ENCODE measurements at places on chromosomes 4 and X.
A peak's percentile ranks its signal among the peaks of the same experiment; 100 is the strongest.

DNA sequence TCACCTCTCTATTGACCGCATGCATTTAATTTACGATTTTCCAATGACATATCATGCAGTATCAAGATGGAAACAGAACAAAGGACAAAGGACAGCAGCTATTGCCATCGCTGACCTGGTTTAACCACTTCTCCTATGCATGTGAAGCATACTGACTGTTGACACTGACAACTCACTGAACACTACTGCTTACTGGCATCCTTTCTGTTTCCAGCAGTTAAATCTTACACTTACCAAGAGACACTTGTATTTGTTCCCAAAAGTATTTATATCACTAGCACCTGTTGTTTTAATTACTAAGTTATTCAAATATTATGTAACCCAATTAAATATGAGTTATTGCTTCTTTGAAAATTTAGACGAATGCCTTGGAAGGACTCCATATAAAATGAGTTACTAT, 176.7 kb downstream of the PDGFC start:
- no peak overlapping the region for H3K27ac ChIP-seq
- no peaks in the 10 kb centered on the region for H3K36me3 ChIP-seq
- H3K27me3 ChIP-seq: no peaks in the 10 kb centered on the region
- no peak for DNase-seq

DNA sequence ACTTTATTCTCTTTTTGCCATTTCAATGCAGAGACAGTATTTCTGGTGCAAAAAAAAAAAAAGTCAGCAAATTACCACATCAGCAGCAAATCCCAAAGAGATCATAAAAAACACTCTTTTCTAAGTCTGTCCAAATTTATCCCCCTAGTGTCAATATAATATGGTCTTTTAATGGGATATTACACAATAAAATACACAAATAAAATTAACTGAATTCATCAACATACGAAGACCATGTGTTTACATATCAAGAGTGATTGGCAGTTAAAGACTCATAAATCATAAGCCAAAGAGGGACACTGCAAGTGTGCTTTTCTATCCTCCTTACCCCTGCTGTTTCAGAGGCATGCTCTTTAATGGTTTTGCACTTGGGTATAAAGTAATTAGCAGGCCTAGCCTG, 340.2 kb upstream of the DKK2 start:
- H3K27ac ChIP-seq: no peak overlapping the region
- H3K36me3 ChIP-seq: no peaks in the 10 kb centered on the region
- H3K4me3 ChIP-seq: no peak overlapping the region
- DNase-seq: no peak

- no peaks in the 10 kb centered on the region for H3K27me3 ChIP-seq
- H3K27ac ChIP-seq: no peak overlapping the region
- H3K36me3 ChIP-seq: no peaks in the 10 kb centered on the region
- no peak overlapping the region for H3K4me3 ChIP-seq
Observed at GRCh38 chrX:54786967-54787366, 11.1 kb downstream of the ITIH6 start.

DNA sequence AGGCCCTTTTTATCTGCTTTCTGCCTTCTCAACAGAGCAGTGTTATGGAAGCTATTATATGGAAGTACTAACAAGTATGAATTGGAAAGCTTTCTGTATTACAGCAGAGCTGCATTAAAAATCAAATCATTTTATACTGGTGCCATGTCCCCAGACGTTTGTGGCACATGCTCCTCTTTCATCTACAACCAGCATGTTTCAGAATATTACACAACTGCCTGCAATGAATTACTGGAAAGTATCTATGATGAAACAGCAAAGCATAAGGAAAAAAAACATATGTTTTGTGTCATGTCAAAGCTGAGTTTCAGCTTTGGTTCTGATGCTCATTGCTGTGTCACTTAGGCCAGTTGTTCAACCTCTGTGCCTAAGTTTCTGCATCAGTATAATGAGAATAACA, 576.8 kb downstream of the GBA3 start:
- no peaks in the 10 kb centered on the region for H3K36me3 ChIP-seq
- H3K4me3 ChIP-seq: no peak overlapping the region

DNA sequence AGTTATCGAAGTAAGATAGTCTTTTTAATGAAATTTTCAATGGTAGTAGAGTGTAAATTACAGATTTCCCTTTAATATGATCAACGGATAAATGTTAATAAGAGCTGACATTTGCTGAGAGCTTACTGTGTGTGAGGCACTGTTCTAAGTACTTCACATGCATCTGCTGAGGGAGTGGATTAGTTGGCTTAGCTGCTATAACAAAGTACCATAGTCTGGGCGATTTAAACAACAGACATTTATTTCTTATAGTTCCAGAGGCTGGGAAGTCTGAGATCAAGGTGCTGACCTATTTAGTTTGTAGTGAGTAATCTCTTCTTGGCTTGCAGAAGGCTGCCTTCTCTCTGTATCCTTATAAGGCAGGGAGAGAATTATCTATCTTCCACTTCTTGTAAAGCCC, 174.3 kb downstream of the CEP135 start:
- DNase-seq: no peak
- H3K4me3 ChIP-seq: no peak overlapping the region
- H3K27me3 ChIP-seq: no peaks in the 10 kb centered on the region
- no peaks in the 10 kb centered on the region for H3K36me3 ChIP-seq
- H3K27ac ChIP-seq: no peak overlapping the region

DNA sequence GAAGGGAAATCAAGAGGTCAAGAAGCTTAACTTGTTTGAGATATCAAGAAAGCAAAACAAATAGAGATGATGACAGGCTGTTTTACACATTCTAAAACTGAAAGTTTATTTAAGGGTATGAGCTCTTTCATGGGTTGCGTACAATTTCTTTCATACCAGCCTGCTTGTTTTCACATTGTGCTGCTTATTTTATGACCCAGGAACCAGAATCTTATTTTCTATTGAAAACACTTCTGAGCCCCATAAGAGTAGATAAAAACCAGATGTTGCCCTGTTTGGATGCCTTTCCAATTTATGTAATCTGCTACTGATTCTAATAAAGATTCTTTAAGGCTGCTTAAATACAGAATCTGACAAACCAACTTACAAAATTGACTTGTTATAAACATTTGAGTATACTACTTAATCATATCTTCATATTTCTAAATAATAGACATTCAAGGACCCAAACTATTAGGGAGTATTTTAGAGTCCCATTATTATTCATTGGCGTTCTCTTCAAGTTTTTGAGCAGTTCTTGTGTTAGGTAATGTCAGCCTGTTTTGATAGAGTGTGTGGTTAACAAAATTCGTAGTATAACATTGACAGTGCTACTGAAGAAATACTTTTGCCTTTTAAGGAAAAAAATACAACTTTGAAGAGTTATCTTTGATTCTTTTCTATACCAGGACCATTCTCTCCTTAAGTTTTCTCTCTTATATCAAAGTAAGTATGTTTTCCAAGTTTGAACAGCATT, 74.4 kb downstream of the PDLIM5 start:
- no peak overlapping the region for H3K4me3 ChIP-seq
- no peak overlapping the region for H3K27ac ChIP-seq
- no peak for DNase-seq
- H3K27me3 ChIP-seq: no peaks in the 10 kb centered on the region

- H3K27ac ChIP-seq: no peak overlapping the region
- no peak overlapping the region for H3K4me3 ChIP-seq
- H3K4me1 ChIP-seq: peaks cover 5% of the 10 kb centered on the region
- DNase-seq: no peak
- H3K36me3 ChIP-seq: no peaks in the 10 kb centered on the region
- no peaks in the 10 kb centered on the region for H3K27me3 ChIP-seq
Observed at GRCh38 chr4:167956676-167957075, 135.7 kb upstream of the ANXA10 start.

DNA sequence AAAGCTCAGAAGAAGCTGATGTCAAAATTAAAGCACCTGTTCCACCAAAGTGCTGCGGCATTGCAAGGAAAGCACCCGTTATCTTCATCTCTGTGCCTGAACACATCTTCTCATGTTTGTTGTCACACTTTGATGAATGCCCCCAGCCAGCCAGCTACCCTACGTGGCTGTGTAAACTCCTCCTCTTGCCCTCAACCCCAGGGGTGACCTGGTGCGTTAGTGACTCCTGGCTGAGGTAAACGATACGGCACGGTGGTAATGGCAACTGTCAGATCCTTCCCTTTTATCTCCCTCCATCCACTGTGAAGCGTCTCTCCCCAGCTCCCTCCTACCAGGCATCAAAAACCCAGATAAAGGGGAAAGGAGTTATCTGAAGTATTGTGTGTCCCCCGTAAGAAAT, 90.6 kb upstream of the WWC2 start:
- no peak overlapping the region for H3K4me3 ChIP-seq
- no peak overlapping the region for H3K27ac ChIP-seq
- no peaks in the 10 kb centered on the region for H3K4me1 ChIP-seq
- H3K27me3 ChIP-seq: peaks cover 34% of the 10 kb centered on the region

DNA sequence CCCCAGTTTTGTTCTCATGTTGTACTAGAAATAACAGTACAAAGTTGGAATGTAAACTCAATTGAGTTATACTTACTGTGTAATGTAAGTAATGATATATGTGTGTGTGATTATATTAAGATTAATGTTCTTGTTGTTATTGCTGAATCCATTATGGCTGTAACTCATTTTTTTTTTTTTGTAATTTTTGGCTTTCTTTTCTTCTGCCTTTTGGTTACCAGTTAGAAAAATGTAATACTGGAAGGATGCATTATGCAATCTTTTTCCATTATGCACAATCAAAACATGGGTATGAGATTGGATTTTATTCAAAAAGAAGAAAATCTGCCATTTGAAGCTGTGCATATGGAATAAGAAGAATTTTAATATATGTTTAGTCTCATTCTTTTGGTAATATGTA, 34.0 kb downstream of the BANK1 start:
- no peak overlapping the region for H3K4me3 ChIP-seq
- no peaks in the 10 kb centered on the region for H3K27me3 ChIP-seq
- no peaks in the 10 kb centered on the region for H3K36me3 ChIP-seq
- DNase-seq: no peak
- H3K4me1 ChIP-seq: no peaks in the 10 kb centered on the region

- no peak overlapping the region for H3K4me3 ChIP-seq
- no peak for DNase-seq
- no peak overlapping the region for H3K27ac ChIP-seq
- no peaks in the 10 kb centered on the region for H3K4me1 ChIP-seq
- H3K27me3 ChIP-seq: no peaks in the 10 kb centered on the region
Observed at GRCh38 chr4:114146947-114147618, 167.6 kb upstream of the ARSJ start.

DNA sequence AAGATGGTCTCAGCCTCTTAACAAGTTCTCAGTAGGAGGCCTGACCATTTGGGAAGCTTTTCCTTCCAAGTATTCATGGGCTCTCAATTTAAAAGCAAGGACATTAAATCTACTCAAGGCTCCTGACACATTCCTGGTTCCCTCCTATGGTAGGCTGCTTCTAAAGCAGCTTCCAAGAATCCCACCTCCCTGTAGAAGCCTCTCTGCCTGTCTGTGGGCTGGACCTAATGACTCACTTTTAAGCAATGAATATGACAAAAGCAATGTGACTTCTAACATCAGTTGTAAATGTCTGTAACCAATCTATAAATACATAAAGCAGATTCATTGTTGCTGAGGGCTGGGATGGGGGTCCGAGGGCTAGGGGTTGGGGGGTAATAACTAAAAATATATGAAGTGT, 99.5 kb upstream of the FAM9B start:
- DNase-seq: no peak
- H3K27me3 ChIP-seq: no peaks in the 10 kb centered on the region
- H3K27ac ChIP-seq: no peak overlapping the region
- H3K36me3 ChIP-seq: no peaks in the 10 kb centered on the region

DNA sequence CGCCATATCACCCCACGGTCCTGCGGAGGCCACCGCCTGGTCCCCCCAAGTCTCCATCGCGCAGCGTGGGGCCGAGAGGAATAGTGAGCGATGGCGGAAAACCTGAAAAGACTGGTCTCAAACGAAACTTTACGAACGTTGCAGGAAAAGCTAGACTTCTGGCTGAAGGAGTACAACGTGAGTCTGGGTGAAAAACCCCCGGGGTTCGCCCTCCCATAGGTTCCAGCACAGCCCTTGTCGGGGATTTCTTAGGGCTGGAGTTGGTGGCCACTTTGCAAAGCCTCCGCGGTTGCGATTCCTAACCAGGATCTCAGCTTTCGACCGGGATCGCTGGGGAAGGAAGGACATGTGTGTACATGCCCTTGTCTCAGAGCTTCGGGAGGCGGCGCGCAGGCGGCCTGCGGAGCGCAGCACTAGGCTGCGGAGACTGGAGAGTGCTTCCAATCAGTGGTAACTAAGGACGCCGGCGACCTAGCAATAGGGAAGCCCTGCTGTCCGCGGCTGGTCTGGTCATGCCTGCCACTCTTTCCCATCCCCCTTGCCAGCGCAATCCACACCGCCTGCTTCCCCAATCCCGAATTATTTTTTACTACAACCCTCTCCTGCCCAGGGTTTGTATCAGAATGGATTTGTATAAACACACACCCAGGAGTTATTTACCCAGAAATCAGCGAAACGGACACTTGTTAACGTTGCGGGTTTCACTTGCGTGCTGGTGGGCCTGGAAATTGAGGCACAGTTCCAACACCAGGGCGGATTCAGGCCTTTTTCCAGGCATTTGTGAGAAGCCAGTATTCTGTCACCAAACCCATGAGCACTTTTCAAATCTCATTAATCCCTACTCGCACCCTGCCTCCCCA, 741 bp downstream of the SPATA18 start:
- H3K4me3 ChIP-seq: peak overlapping the region; percentile 61
- DNase-seq: peak; percentile 94

DNA sequence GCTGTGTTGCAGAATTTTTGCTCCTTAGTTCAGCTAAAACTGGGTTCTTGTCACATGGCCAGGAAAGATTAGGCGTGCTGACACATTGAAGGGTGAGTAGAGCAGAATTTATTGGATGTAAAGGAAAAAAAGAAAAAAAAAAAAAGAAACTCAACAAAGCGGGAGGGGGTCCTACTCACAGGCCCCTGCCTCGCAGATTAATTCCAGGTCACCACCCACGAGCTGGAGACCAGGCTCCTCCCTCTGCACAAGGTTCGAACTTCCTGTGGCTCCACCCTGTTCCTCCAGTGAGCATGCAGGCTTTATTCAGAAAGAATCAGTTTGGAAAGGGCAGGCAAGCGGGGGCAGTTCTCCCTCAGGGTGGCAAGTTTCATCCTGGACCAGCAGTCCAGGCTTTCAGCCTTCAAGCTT, 17.1 kb downstream of the MGST2 start:
- H3K27me3 ChIP-seq: no peaks in the 10 kb centered on the region
- peaks cover 12% of the 10 kb centered on the region for H3K4me1 ChIP-seq
- no peak overlapping the region for H3K4me3 ChIP-seq

- H3K4me3 ChIP-seq: no peak overlapping the region
- no peak for DNase-seq
- no peaks in the 10 kb centered on the region for H3K4me1 ChIP-seq
- H3K27me3 ChIP-seq: no peaks in the 10 kb centered on the region
- H3K27ac ChIP-seq: no peak overlapping the region
- no peaks in the 10 kb centered on the region for H3K36me3 ChIP-seq
Observed at GRCh38 chr4:81883530-81884450, 412.1 kb upstream of the RASGEF1B start.

DNA sequence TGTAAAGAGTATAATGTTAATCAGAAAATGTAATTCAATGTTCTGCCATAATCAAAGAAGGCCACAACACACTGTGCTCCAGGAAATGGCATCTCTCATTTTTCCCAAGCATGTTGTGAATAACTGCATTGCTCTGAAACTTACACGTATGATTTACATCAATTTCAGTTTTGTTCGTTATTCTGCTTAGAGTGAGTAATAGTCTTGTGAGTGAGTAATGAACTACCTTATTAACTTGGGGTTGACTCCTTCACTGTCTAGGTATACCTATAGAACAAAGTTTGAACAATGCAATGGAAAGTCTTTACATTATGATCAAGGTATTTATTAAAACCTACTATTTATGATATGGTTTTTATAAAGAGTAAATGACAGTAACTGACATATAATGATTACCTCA, 17.8 kb upstream of the IBSP start:
- H3K27me3 ChIP-seq: no peaks in the 10 kb centered on the region
- no peak overlapping the region for H3K27ac ChIP-seq
- H3K36me3 ChIP-seq: no peaks in the 10 kb centered on the region
- no peak for DNase-seq
- no peaks in the 10 kb centered on the region for H3K4me1 ChIP-seq
